ENCODE measurements at places on chromosomes 7 and 10.

GRCh38 chr10:124043310-124044142, 49.9 kb downstream of the CHST15 start:
- no peak for DNase-seq

GRCh38 chr10:125699562-125700143, 16.7 kb upstream of the TEX36 start:
- DNase-seq: no peak

GRCh38 chr7:7739204-7740036, 21.0 kb upstream of the RPA3 start:
- no peak for DNase-seq

DNA sequence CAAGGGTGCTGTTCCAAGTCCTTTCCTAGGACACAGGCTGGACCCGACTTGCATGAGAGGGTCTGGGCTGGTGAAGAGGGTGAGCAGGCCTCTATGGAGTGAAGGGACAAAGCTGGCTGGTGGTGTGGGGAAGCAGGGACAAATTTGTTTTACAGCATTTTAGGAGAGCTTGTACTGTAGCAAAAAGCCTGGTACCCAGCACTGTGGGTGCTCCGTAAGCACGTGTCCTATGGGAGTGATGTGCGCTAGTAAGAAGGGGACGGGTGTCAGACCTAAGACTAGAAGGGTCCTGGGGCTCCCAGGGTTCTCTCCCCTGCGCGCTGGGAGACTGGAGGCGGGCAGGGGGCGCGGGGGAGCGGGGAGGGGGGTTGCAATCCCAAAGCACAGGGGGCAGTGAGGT, 391 bp downstream of the NOBOX start:
- DNase-seq: no peak

DNA sequence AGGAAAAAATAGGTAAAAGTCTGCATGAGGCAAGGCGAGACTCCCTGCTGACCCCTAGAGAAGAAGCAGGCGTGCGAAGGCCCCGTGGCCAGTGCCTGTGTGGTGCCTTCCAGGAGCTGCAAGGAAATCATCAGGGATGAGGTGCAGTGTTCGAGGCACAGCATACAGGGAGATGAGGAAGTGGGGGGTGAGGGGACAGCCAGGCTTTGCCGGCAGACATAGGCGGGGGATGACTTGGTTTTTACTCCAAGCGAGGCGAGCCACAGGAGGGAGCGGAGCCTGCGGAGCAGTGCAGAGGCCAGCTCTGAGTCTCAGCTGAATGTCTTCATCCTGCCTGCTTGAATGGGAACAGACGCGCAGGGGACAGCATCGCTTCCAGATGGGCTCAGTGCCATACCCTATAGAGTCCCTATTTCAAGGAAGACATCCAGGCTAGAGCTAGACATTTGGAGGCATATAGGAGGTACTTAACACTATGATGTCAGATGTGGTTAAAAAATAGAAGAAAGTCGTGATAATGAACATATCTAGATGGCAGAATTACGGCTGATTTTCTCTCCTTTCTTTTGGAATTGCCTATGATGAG, 49.5 kb downstream of the TCERG1L start:
- DNase-seq: no peak

DNA sequence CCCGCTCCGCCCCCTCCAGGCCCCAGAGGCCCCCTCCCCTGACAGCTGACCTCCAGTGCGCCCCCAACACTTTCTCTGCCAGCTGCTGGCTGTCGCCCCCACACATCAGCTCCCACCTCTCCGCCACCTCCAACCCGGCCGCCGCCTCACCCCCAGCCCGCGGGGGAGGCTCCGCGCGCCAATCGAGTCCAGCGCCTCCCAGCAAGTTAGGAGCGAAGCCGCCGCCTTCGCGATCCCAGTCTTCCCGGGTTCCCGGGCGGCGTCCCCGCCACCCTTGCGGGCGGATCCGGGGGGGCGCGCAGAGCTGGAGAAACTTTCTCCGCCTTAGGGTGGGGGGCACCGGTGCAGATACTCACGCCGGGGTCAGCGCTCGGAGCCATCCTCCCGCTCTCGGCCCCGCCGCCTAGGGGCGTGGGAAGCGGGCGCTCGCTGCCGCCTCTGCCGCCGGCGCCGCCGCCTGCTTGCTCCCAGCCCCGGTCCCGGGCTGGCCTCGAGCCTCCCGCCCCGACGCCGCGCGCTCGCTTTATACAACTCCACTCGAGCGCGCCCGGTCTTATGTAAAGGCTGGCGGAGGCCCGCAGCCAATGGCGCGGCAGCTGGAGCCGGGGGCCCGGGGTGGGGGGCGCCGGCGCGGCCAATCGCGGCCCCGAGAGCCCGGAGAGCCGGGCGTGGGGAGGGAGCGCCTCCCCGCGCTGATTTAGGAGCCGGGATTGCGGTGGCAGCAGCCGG, at the start of gene CRTAC1:
TSS of gene CRTAC1 (minus strand) at position 529 of the 729 bp plus-strand sequence. CDS start at position 380, 149 bp downstream.
- no peak for DNase-seq

GRCh38 chr10:20713420-20713819, 183.7 kb downstream of the NEBL start:
- no peak for DNase-seq

GRCh38 chr10:47025253-47025539, 114.0 kb downstream of the PTPN20 start:
- DNase-seq: no peak

DNA sequence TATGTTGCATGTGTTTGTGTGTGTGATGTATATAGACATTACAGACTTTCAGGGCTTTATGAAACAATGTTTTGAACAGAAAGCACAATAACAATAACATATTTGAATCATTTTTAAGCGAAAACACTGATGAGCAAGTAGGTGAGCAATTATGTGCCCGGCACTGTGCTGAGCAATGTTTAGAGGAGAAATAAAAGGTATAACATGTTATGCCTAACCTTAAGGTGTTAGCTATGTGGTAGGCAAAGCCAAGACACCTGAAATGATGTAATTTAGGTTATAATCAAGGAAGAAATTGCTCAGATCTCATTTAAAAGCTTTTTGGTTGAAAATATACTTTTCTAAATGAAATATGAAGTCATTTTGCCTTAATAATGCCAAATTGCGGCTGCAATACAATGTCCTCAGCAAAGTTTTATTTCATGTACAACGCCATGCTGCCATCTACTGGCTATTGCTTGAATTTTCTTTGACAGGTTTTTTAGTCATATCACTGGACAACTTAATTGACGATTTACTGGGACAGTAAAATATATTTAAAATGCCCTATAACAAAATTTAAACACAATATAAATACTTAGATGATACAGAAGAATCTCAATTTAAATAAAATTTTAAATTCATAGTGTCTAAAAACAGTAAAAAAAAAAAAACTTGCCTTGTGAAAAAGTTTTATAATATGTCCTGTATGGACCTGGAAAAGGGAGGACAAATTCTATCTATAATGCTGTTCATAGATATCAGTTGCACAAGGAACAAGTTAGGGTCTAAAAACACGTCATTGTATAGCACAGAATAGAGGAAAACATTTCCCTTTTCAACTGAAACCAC, 131.1 kb upstream of the CDK1 start:
- no peak for DNase-seq

DNA sequence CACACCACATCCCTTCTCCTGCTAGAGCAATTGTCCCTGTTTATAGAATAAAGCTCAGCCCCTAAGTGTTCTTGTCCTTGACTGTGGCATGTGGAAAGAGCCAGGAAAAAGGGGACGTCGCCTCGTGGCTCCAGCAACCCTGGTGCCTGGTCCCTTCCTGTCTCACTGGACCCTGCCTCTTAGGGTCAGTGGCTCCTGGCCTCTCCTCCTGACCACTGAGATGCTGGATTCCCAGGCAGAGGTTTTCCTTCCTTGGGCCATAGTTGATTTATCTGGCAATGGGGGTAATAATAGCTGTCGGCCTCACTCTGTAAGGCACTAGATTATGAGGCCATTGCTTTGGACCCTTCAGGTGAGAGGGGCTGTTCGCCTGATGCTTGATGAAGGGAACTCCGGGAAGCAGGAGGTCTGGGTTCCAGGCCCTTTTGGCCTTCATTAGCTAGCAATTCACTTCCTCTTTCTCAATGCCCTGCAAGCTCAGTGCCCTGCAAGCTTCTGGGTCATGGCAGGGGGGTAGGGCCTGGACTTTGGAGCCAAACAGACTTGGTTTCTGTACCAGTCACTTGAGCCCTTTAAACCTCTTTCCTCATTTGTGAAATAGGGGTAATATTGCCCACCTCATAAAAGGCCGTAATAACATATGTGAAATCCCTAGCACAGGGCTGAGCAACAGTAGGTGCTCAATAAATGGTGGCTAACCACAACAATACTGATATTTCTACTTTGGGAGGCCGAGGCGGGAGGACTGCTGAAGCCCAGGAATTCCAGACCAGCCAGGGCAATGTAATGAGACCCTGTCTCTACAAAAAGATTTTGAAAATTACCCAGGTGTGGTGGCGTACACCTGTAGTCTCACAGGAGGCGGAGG, 1.1 kb downstream of the ASL start:
- DNase-seq: no peak

GRCh38 chr7:69256634-69257081, 341.6 kb upstream of the AUTS2 start:
- DNase-seq: no peak

DNA sequence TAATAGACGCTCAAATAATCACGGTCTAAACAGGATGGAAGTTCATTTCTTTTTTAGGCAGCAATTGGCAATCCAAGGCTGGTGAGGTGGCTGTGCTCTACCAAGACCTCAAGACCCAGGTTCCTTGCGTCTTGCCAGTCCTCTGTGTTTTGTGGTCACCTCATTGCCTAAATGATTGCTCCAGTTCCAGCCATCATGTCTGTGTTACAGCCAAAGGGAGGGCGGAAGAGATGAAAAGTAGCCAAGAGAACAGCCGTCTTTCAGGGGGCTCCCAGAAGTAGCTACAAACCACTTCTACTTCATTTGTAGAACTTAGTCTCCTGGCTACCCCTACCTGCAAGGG, 19.2 kb upstream of the C10orf67 start:
- DNase-seq: peak; percentile 28

DNA sequence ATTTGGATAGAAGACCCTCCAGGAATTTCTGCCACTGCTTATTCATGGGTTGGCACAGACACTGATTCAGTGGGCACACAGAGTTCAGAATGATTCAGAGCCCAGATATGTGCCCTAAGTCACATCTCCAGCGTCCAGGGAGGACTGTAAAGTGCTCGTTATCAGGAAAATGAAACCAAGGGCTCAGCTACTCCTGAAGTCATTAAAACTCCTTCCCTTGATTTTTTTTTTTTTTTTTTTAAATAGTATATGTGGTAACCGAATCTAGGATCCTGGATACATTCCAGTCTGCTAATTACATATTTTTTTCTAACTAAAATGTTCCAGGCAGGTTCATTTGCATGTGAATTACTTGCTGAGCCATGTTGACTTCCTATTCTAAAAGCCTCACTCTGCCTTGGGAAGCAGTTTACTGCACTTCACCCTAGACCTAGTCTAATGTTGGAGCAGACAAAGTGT, 34.7 kb downstream of the MET start:
- DNase-seq: no peak

GRCh38 chr10:28986117-28986792, 302.6 kb upstream of the LYZL1 start:
- no peak for DNase-seq

DNA sequence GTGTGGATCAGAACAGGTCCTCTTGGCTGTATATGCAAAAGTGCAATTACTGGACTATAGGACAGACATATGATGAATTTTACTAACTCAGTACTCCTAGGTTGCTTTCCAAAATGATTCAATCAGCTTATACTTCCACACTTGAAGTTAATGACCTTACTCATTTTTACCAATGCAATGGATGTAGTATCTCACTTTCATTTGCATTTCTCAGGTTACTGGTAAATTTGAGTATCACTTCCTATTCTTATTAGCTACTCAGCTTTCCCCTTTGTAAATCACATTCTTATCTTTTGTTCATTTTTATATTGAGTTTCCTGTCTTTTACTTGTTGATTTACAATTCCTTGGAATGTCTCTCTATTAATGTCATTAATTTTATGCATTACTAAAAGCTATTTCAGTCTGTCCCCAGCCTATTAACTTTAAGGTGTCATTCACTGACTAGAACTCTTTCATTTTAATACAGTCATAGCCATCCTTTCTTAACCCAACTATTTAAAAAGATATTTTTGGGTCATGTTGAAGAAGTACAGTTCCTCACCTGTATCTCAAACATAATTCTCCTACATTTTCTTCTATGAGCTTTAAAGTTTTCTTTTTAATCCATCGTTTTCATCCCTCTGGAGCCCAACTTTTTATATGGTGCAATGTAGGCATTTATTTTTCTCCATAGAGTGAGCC, 88.6 kb downstream of the VIM start:
- no peak for DNase-seq

DNA sequence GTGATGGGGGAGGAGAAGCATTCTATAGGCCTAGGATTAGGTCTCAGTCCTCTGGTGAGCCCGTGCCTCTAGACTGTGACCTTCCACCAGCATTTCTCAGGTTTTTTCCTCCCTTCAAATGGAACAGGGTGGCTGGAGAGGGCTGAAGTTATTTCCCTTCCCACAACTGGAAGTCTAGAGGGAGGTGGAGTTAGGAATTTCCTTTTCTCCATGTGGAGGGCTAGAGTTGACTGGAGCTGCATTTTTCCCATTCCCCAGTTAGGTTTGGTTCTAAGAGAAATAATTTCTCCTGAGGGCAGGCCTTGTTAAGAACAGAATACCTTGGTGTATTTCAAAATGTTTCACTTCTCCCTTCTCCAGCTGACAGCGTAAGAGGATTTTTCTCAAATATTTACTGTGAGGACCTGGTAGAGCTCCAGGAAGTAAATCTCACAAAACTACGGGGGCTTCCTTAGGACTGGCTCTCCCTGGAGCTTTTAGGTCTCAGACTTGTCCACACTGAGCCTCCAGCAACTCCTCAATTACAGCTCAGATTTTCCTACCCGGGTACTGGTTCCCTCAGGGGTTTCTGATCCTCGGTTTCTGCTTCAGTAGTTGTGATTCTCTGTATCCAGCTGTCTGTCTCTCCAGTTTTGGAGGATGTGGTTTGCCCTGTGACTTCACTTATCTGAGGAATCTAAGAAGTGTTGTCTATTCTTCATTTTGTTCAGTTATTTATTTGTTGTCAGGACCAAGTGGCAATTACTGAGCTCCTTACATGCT, 6.0 kb upstream of the REEP3 start:
- no peak for DNase-seq

DNA sequence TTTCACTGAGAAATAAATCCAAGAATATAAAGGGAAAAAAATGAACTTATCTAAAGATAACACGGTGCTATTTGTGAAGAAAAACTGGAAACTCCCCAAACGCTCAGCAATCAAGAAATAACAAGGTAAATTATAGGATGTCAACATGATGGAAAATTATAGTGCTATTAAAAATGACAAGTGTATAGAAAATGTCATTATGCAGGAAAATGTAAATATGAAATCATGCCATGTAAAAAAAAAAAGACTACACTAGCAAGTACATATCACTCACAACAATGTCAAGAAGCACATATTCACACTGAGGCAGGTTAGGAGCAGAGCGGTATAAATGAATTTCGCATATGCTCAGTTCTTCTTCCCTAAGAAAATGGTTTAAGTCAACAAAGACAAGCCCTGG, 27.7 kb downstream of the KLRG2 start:
- no peak for DNase-seq

Data from activated T-cell treated with anti-CD3 and anti-CD28 coated beads, Interleukin-2, amount 50 U/mL, for 1 hour (primary cell).